Astrocyte of the hippocampus (primary cell): ENCODE measurements at places on chromosomes 2 and 18.

DNA sequence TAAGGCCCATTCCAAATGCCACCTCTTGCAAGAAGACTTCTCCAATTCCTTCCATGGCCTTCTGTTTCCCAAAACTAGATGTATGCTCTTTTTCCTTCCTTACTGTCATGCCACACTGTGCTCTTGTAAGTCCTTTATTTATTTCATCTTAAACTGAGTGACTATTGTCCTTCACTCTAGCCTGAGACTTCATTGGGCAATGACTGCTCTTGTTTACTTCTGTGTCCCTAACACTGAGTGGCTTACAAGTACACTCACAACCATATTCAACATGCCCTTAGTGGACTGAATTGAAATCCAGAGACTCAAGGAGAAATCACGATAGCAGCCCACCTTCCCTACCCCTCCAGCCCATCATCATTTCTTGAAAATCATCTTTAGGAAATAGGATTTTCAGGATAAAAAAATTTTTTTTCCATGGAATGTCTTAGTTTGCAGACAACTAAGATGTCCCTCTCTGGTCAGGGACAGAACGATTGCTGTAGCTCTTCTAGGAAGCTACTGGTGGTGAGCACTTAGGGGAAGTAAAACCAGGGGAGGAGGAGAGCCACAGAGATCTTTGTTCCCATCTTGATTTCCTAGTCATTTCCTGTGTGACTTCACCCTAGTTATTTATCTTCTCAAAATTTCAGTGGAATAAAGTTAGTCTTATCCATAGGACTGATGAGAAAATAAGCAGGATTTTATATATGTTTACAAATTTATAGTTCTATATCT is 80.7 kb downstream of the CYRIA start:
- DNase-seq = no peak

DNA sequence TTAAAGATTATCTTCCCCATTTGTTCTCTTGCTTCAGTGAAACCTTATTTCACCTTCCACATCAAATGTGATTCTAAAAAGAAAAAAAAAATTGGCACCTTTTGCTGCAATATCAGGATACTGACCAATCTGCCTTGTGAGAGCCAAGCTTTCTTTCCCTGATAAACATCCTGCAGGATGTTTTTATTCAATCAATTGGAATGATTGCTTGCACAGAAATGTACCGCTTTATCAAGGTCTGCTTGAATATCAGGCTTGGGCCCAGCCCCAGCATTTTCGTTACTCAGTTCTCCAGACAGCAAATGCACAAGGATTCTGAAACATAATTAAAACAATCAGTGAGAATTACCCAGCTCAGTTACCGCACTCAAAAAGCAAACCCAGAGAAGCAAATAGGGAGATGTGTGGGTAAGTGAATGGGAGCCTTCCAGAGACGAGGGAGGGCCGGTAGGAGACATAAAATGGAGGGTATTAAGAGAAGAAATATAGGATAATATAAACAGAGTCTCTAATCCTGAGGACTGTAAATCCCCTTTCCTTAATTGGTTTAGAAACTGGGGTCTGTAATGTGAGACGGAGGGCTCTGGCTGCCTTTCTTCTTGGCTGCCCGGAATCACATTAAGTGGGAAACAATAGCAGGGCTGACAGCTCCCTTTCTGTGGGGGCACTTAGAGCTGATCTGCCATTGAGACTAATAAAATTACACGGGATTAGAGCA is 291.8 kb downstream of the ICOS start:
- no peak for DNase-seq

- DNase-seq = peak; percentile 79
Measured at GRCh38 chr18:7084080-7085065, 33.2 kb downstream of the LAMA1 start.

- no peak for DNase-seq
Measured at GRCh38 chr2:99256677-99257076, 1.2 kb upstream of the LYG2 start.

GRCh38 chr2:231737761-231738160 is 29.4 kb downstream of the PTMA start:
- DNase-seq = peak; percentile 15

DNA sequence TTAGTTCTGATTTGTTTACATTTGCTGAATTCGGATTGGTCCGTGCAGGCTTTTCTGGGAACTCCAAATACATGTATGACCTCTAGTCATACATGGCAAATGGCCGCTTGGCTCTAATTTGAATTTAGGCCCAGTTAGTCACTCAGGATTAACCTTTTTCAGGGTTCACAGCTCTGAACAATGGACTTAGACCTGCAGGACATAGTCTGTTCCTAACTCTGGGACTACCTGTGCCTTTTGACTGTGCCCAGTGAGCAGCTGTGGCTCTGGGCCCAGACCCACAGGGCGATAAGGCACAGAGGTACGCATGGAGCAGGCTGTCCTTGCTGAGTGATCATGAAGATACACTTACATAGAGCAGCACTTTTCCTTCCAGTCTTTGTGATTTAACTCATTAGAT is 28.5 kb downstream of the IL37 start:
- no peak for DNase-seq

- DNase-seq = no peak
Measured at GRCh38 chr2:67289271-67289670, 107.9 kb upstream of the ETAA1 start.

GRCh38 chr2:95346231-95346737 is 49.1 kb downstream of the KCNIP3 start:
- peak; percentile 84 for DNase-seq

DNA sequence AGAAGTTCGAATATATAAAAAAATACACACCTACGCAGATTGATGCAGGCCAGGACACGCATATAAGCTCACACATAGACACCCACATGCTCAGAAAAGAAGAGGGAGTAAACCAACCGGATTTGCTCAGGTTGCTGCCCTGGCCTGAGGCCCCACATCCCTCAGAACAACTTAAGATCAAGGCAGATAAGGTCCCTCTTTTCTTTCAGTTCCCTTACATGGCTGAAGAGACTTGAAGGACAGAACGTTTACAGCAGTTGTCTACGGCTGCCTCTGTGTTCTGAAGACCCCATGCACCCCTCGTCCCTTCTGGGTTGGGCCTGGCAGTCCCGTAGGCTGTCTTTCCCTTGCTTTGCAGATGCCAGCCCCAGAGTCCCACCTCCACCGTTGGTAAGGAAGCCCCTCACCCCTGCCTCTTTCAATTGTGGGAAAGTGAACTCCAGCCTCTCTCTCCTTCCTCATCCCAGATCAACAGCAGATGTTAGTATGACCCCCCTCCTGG is 4.3 kb upstream of the NAGK start:
- no peak for DNase-seq

DNA sequence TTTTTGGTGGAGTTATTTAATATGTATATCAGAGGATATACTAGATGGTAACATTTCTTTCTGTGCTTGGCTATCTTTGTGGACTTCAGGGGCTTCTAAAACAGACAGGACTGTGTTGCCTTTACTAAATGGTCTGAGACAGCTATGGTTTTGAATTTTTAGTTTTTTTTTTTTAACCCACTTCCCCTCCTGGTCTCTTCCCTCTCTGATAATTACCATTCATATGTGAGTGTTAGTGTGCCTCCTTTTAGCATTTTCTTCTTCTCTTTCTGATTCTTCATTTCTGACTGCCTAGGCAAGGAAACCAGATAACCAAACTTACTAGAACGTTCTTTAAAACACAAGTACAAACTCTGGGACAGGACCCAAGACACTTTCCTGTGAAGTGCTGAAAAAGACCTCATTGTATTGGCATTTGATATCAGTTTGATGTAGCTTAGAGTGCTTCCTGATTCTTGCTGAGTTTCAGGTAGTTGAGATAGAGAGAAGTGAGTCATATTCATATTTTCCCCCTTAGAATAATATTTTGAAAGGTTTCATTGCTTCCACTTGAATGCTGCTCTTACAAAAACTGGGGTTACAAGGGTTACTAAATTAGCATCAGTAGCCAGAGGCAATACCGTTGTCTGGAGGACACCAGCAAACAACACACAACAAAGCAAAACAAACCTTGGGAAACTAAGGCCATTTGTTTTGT is 52.7 kb downstream of the SMAD4 start:
- peak; percentile 49 for DNase-seq

- no peak for DNase-seq
Measured at GRCh38 chr2:142052220-142052863, 78.5 kb downstream of the LRP1B start.

DNA sequence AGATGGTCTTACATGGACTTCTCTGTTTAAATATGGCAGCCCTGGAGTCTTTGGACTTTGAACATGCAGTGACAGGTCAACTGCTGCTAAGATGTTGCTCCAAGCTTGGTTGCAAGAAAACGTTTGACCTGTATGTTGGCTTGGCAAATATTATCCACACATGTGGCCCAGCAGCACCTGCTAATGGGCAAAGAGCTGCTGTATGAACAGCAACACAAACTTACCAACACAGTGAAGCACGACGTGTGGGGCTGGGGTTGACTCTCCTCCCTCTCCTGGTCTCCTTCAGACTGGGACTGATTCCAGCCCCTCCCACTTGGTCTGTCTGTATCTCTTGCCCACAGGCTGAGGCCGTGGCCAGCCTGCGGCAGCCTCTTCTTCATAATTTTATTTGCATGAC is 3.8 kb downstream of the KCNE4 start:
- peak; percentile 58 for DNase-seq

- no peak for DNase-seq
Measured at GRCh38 chr2:210440206-210440605, 36.4 kb downstream of the LANCL1 start.

GRCh38 chr2:36403675-36404230 is 48.2 kb downstream of the CRIM1 start:
- peak; percentile 79 for DNase-seq

GRCh38 chr18:76374330-76375281 is 120.4 kb downstream of the ZNF516 start:
- no peak for DNase-seq
